ENCODE measurements at places on chromosomes 3 and 15. TPM values are rescaled to one million over a fixed set of nuclear protein-coding genes. Genes with fewer than 3 reads are reported as not detected.

GRCh38 chr15:51285399-51285798 is 53.0 kb downstream of the CYP19A1 start:
- DNase-seq, result no peak

GRCh38 chr15:91966194-91966552 is 112.7 kb downstream of the SLCO3A1 start:
- DNase-seq, result no peak

DNA sequence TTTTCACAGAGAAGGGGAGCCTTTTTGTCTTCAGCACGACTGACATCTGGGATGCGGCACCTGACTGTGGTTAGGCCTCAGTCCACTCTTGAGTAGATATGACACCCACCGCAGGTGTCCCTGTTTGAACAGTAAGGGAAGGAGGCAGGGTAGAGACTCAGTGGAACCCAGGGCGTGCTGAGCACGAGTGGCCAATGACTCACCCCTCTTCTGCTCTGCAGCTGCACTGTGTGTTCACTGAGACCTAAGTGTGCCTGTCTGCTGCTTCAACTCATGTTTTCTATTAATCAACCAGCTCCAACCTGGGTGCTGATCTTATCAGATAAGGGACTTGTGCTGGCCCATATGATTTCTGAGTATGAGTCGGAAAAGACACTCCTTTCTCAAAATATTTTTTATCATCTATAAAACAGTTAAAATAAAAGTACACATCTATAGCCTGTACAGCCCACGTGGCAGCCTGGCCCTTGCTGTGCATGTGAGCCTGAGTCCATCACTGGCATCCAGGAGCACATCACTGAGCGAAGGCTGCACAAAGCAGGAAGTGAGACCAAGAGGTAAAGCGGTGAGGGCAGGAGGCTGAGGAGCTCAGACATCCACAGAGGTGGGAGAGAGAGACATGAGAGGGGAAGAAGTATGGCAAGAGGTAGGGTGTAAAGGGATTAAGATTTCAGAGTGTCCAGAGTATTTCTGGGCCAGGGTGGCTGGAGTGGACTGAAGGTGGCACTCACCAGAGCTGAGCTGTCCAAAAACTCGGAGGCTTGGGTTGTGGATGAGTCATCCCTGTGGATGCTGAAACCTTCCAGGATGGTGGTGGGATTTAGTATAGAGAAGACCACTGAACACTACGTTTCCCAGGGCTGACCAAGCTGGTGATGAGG is 49.2 kb downstream of the SLC41A3 start:
- peak; percentile 23 for DNase-seq

DNA sequence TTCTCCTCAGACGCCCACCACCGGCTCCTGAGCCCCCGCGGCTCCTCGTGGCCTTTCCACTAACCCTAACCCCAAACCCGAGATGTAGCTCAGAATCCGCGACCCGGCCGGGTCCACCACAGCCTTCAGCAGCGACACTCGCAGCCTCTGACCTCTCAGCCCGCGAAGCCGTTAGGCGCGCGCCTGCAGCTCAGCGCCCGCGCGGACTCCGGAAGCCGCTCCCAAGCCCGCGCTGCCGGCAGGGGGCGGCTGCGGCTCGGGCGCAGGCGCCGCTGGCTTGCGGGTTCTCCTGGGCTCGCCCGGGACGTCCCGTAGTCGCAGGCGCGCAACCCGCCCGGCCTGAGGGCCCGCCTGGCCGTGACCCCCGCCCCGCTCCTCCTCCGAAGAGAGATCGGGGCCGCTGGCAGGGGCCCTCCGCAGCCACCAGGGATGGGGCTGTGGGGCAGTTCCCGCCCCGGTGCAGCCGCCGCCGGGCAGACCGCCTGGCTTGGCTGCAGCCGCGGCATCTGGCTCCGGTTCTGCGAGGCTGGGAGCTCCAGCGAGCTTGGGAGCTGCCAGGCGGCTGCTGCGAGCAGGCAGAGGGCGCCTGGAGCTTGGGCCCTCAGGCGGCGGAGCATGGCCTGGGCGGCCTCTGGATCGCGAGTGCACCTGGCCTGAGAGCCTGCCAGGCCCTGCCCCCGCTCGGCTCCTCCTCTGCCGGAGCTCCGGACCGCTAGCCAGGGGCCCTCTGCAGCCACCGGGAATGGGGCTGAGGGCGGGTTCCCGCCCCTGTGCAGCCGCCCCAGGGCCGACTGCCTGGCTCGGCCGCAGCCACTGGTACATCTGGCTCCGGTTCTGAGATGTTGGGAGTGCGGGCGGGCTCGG is 120.7 kb downstream of the LMLN start:
- DNase-seq, result peak; percentile 88

GRCh38 chr3:42799376-42799775 is 4.9 kb downstream of the HIGD1A start:
- DNase-seq, result no peak

GRCh38 chr15:100192097-100193080 is 149.4 kb downstream of the ADAMTS17 start:
- no peak for DNase-seq

DNA sequence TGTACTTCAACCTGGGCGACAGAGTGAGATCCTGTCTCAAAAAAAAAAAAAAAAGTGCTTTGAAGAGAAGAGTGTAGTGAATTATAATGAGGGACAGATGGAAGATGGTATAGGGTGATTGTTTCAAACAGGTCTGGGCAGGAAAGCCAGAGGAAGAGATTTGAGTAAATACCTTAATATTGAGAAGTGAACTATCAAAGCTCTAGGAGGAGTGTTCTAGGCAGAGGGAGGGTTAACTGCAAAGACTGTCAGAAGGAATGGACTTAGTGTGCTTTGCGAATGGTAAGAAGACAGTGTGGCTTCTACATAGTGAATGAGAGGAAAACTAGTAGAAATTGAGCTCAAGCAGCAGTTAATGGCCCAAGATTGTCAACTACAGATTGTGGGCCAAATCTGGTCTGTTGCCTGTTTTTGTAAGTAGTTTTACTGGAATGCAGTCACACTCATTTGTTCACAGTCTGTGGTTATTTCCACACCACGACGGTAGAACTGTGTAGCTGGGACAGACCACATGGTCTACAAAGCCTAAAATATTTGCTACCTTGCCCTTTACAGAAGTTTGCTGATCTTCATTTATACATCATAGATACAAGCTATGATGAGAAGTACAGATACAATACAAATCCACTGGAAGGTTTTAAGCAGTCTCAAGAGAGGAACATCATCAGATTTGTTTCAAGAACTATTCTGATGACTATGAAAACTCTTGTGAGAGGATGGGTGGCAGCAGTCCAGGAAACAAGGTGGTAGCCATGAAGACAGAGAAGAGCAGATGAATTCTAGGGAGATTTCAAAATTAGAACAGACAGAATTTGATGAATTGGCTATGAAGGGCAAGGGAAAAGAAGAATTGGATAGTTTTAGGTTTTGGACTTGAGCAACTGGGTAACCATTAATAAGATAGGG is 16.5 kb upstream of the USP50 start:
- peak; percentile 36 for DNase-seq

DNA sequence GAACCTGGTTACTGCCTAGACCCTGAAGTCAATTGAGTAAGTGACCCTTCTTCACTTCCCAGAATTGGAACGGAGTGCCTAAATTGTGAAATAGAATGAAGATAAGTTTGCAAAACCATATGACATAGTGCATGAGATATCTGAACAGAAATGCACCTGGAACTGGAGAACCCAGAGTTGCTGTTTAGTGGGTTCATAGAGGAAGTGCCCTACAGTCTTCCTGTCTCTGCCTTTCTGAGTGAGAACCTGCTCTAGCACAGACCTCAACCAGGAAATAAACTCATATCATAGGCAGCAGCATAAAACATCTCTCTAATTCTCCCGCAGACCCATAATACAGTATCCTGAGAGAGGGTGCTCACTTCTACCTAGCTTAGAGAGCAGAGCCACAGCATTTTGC is 82.9 kb downstream of the EOMES start:
- no peak for DNase-seq

DNA sequence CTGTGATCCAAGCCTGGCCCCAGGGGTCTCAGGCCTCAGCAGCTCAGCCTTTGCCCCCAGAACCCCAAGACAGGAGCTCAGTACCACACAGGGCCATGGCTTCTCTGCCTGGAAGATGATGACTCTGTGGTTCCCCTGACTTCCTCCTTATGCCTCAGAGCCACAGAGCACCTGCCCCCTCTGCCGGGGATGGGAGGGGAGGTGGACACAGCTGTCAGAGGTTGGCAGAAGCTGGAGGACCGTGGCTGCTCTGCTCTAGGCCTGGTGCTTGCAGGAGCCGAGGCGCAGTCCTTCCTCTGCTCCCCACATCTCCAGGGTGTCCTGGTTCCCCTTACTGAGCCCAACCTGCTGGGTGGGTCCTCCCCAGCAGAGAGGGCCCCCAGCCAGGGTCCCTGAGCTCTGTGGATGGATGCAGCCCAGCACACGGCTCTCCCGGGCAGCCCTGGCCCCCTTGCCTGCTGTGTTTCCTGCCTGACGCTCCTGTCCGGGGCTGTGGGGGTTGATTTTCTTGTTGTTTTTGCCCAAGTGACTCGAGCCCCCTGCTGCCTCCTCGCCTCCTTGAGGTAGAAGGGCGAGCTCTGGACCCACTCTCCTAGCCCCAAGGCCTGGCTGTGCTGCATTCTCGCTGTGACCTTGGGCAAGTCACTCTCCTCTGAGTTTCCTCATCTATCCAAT is 36.6 kb downstream of the PSTPIP1 start:
- DNase-seq, result peak; percentile 39

- no peak for DNase-seq
These were observed 88.4 kb upstream of the RASGRP1 start for GRCh38 chr15:38652998-38653397.

The UBAP1L gene
- polyA plus RNA-seq, result 0.89 TPM

The CLASP2 gene
- polyA plus RNA-seq, result 13.0 TPM
